Uterus (tissue), 4 donors: ENCODE measurements at places on chromosomes 16 and 17. TPM values are rescaled to one million over a fixed set of nuclear protein-coding genes. Genes with fewer than 3 reads are reported as not detected.
A peak's percentile ranks its signal among the peaks of the same experiment; 100 is the strongest.

GRCh38 chr17:39166437-39167335 lies 725 bp upstream of the ARL5C start:
- no peaks in the 10 kb centered on the region for H3K36me3 ChIP-seq
- H3K27ac ChIP-seq = no peak overlapping the region
- no peaks in the 10 kb centered on the region for H3K4me1 ChIP-seq

DNA sequence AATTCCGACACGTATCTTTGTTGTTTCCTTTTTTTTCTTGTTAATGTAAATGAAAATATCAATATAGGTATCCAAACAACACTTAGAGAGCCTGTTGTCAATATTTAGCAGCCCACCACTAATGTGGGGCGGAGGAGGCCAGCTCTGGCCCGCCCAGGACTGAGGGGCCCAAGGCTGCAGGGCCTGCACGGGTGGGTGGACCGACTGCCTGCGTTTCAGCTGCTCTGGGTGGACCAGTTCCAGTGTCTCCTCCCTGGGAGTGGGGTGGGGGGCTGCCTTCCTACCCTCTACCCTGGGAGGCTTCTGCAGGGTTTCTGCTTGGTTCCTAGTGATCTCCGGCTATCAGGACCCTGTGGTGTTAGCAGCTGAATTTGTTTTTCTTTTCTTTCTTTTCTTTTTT lies 15.9 kb upstream of the ADGRG1 start:
- DNase-seq = no peak
- no peaks in the 10 kb centered on the region for H3K27me3 ChIP-seq
- H3K36me3 ChIP-seq = no peaks in the 10 kb centered on the region
- no peaks in the 10 kb centered on the region for H3K4me1 ChIP-seq
- H3K27ac ChIP-seq = no peak overlapping the region
- no peak overlapping the region for H3K4me3 ChIP-seq

DNA sequence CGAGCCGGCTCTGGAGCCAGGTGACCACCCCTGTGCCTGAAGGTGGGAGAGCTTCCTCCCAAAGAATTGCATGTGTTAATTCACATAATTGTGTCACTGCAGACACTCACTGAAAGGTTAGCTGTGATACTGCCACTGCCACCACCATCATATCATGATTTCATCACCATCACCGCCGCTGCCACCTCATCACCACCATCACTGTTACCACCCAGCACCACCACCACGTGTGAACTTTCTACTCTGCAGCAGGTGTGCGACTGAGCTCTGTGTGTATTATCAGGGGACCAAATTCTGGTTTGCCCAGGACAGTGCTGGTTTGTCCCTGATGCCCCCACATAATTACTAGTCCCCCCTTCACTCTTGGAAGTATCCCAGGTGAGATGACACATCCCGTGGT lies 15.2 kb downstream of the BCAR1 start:
- no peak for DNase-seq
- H3K4me3 ChIP-seq = no peak overlapping the region
- H3K36me3 ChIP-seq = no peaks in the 10 kb centered on the region
- H3K27ac ChIP-seq = no peak overlapping the region

DNA sequence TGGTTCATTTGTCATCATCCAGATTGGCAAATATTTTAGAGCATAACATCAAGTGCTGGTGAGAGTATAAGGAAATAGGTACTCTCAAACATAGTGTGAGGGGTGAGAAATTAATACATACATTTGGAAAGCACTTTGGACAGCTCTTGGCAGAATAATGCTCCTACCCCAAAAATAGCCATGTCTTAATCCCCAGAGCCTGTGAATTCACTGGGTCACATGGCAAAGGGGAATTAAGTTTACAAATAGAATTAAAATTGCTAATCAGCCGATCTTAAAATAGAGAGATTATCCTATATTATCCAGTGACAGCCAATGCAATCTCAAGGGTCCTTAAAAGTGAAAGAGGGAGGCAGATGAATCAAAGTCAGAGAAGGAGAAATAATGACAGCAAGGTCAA lies 38.8 kb upstream of the ANKFN1 start:
- no peak overlapping the region for H3K27ac ChIP-seq
- H3K4me1 ChIP-seq = no peaks in the 10 kb centered on the region
- no peaks in the 10 kb centered on the region for H3K36me3 ChIP-seq
- DNase-seq = no peak

GRCh38 chr17:76682296-76682695 lies 28.5 kb downstream of the MXRA7 start:
- peak overlapping the region; percentile 87 for H3K27ac ChIP-seq
- peak; percentile 76 for DNase-seq
- H3K27me3 ChIP-seq = no peaks in the 10 kb centered on the region
- H3K4me1 ChIP-seq = peaks cover 31% of the 10 kb centered on the region

- H3K4me1 ChIP-seq = no peaks in the 10 kb centered on the region
- no peak for DNase-seq
- no peaks in the 10 kb centered on the region for H3K27me3 ChIP-seq
- H3K27ac ChIP-seq = no peak overlapping the region
- no peak overlapping the region for H3K4me3 ChIP-seq
- no peaks in the 10 kb centered on the region for H3K36me3 ChIP-seq
Observed at GRCh38 chr17:81242421-81243332, 3.6 kb downstream of the NDUFAF8 start.

GRCh38 chr16:79037521-79038373 lies 562.8 kb downstream of the MAF start:
- H3K4me1 ChIP-seq = no peaks in the 10 kb centered on the region
- no peak overlapping the region for H3K4me3 ChIP-seq
- H3K36me3 ChIP-seq = no peaks in the 10 kb centered on the region
- no peaks in the 10 kb centered on the region for H3K27me3 ChIP-seq

GRCh38 chr16:53947642-53948041 lies 243.7 kb downstream of the FTO start:
- no peak overlapping the region for H3K4me3 ChIP-seq
- no peak overlapping the region for H3K27ac ChIP-seq
- H3K36me3 ChIP-seq = no peaks in the 10 kb centered on the region

GRCh38 chr17:2271985-2272702 lies 31.4 kb downstream of the SMG6 start:
- no peak overlapping the region for H3K27ac ChIP-seq
- no peaks in the 10 kb centered on the region for H3K36me3 ChIP-seq
- H3K4me1 ChIP-seq = no peaks in the 10 kb centered on the region
- no peak for DNase-seq
- no peaks in the 10 kb centered on the region for H3K27me3 ChIP-seq

- no peaks in the 10 kb centered on the region for H3K36me3 ChIP-seq
- no peaks in the 10 kb centered on the region for H3K27me3 ChIP-seq
- DNase-seq = peak; percentile 41
- H3K4me1 ChIP-seq = no peaks in the 10 kb centered on the region
Observed at GRCh38 chr17:20073055-20073979, 64.2 kb downstream of the SPECC1 start.

DNA sequence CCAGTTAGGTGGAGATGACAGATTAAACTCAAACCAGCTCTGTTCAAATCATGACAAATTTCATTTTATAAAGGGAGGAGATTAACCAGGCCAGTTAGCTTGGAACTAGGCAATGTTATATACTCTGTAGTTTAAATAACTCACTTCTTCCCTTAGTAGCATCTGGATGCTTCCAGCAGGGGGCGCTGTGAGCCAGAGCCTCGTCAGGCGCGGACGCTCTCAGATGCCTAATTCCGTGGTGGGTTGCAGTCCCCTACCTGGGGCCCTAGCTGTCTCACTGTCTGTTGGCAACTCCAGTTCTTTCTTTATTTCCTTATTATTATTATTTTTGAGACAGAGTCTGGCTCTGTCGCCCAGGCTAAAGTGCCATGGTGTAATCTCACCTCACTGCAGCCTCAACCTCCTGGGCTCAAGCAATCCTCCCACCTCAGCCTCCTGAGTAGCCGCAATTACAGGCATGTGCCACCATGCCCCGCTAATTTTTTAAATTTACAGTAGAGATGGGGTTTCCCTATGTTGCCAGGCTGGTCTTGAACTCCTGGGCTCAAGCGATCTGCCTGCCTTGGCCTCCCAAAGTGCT lies 17.3 kb upstream of the WFDC1 start:
- H3K4me3 ChIP-seq = no peak overlapping the region
- H3K27me3 ChIP-seq = no peaks in the 10 kb centered on the region
- no peaks in the 10 kb centered on the region for H3K4me1 ChIP-seq
- DNase-seq = peak; percentile 43
- no peaks in the 10 kb centered on the region for H3K36me3 ChIP-seq
- H3K27ac ChIP-seq = no peak overlapping the region

GRCh38 chr17:73555199-73555960 lies 88.9 kb downstream of the SDK2 start:
- H3K36me3 ChIP-seq = no peaks in the 10 kb centered on the region
- no peak overlapping the region for H3K4me3 ChIP-seq
- no peaks in the 10 kb centered on the region for H3K4me1 ChIP-seq
- no peak overlapping the region for H3K27ac ChIP-seq
- H3K27me3 ChIP-seq = no peaks in the 10 kb centered on the region
- DNase-seq = no peak

DNA sequence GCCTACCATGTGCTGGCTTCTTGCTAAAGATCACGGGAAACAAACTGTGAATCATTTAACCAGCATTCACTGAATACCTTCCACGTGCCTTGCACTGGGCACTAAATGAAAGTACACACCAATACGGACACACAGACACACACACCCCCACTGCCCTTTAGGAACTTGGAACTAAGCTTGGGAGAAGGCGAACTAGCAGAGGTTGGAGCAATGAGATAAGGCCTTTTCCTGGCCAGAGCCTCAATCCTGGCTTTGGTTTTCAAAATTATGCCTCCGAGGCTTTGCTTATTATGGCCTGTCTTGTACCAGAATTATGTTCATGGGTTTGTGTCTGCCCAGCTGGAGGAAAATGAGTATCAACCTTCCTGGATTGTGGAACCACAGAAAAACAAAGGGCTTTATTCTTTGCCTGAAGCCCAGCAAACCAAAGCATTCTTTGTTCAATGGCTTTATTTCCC lies 32.3 kb downstream of the CPPED1 start:
- no peaks in the 10 kb centered on the region for H3K4me1 ChIP-seq
- H3K27ac ChIP-seq = no peak overlapping the region
- no peak overlapping the region for H3K4me3 ChIP-seq
- no peaks in the 10 kb centered on the region for H3K36me3 ChIP-seq
- no peaks in the 10 kb centered on the region for H3K27me3 ChIP-seq
- DNase-seq = no peak

DNA sequence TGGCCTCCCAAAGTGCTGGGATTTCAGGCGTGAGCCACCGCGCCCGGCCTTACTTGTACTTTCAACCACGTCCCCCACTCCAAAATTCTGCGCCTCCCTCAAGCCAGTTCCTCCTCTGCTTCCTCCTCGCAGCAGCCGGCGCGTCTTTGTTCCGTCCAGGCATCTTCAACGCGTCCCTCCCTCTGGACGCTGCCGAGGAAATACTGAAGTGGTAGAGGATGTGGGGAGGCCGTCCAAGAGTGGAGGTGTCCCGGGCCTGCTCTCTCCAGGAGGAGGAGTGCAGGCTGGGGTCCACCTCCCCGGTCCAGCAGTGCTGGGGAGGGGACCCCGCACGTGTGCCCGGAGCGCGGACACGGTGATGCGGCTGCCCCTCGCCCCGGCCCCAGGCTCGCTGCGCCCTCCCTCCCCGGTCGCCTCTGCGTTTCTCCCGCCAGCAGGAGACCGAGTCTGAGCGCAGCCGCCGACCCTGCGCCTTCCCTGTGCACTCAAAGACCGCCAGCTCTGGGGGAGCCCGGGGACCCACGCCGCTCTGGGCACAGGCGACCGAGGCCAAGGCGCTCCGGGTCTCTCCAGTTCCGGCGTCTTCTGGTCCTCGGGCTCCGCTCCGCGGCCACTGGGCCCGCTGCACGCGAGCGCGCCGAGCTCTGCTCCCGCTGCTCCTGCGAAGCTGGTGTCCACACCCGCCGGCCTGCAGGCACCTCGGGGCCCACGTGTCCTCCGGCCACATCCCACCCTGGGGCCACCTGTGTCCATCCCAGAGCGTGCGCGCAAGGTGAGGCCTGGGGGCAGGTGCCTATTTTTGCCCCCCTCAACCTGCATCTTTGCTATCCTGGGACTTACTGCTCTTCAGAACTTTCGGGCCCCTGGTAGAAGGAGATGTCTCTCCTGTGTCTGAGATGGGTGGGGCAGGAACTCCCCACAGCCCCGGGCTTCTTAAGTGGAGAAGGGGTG lies 31.7 kb downstream of the OSBPL7 start:
- H3K4me3 ChIP-seq = no peak overlapping the region
- H3K27ac ChIP-seq = no peak overlapping the region
- no peaks in the 10 kb centered on the region for H3K36me3 ChIP-seq

DNA sequence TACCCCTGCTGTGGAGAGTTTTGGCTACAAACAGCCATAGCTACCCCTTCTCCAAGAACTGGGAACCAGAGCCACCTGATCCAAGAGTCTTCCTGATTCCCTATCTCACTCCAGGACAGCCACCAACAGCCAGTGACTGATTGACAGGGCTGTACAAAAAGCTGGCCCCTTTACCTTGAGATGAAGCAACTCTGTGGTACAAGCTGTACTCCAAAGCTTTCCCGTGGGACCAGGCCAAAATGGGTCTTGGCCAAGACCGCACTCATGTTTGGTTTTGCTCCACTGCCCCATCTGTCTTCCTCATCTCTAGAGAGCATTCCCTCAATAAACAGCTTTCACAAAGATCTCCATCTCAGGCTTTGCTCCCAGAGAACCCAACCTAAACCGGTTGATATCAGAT lies 43.6 kb downstream of the RNF157 start:
- H3K27ac ChIP-seq = no peak overlapping the region
- no peaks in the 10 kb centered on the region for H3K4me1 ChIP-seq
- no peaks in the 10 kb centered on the region for H3K36me3 ChIP-seq
- no peak overlapping the region for H3K4me3 ChIP-seq
- peak; percentile 22 for DNase-seq
- no peaks in the 10 kb centered on the region for H3K27me3 ChIP-seq

DNA sequence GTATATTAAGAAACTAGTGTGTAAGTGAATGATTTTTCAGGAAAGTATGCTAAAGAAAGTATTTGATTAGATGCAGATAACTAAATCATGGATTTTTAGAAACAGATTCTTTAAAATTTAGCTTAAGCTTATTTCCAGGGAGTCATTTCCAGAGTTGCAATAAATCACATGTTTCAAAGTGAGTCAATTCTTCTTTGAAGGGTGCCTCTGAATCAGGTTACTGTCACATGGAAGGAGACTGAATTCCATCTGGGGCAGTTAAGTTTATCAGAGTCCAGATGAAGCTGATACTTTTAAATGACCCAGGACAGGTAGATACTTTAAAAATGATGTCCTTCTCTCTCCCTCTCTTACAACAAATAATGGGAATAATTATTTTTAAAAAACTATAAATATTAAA lies 5.0 kb downstream of the MFSD11 start:
- H3K27me3 ChIP-seq = no peaks in the 10 kb centered on the region
- no peak overlapping the region for H3K27ac ChIP-seq
- H3K4me3 ChIP-seq = no peak overlapping the region

GRCh38 chr16:56921571-56921970 lies 10.4 kb upstream of the HERPUD1 start:
- no peaks in the 10 kb centered on the region for H3K36me3 ChIP-seq
- no peaks in the 10 kb centered on the region for H3K4me1 ChIP-seq
- no peak for DNase-seq
- no peaks in the 10 kb centered on the region for H3K27me3 ChIP-seq
- no peak overlapping the region for H3K4me3 ChIP-seq

Gene RHBDL3
- 3.8 TPM for total RNA-seq

Gene MMP28
- 10.7 TPM for total RNA-seq

Gene ZNF750
- total RNA-seq = not detected

Gene RMI2
- total RNA-seq = 15.3 TPM

Gene KLHL10
- 0.70 TPM for total RNA-seq

Gene TLK2
- total RNA-seq = 120 TPM

Gene TMEM235
- not detected for total RNA-seq

Gene PIMREG
- 16.0 TPM for total RNA-seq

Gene TVP23A
- 7.6 TPM for total RNA-seq

Gene HYDIN
- total RNA-seq = 9.6 TPM

Gene SLC25A19
- total RNA-seq = 4.7 TPM

Gene STAT5A
- 30.7 TPM for total RNA-seq

Gene TAOK2
- total RNA-seq = 28.4 TPM

Gene SNX20
- total RNA-seq = 7.7 TPM

Gene PRSS22
- total RNA-seq = 2.4 TPM
